ENCODE measurements at places on chromosomes 6 and 20.

- DNase-seq: no peak
These were observed 4.5 kb downstream of the SNAI1 start for GRCh38 chr20:49987015-49987867.

GRCh38 chr6:112683106-112683505 lies 336.0 kb downstream of the RFPL4B start:
- no peak for DNase-seq

DNA sequence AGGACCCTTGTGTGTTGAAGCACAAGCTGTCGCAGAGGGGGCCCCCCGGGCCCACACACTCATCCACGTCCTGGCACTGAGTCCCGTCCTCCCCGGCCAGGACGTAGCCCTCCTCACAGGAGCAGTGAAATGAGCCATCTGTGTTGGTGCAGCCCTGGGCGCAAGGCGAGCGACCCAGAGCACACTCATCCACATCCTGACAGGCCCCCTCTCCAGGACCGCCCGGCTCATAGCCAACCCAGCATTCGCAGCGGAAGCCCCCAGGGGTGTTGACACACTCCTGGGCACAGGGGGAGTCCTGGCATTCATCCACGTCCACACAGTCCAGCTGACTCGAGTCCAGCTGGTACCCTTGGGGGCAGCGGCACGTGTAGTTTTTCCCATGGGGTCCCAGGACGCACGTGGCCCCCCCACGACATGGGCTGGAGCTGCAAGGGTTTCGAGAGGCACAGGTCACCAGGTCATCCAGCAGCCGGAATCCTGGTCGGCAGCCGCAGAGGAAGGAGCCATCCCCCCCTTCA lies 1.2 kb downstream of the CD93 start:
- no peak for DNase-seq

DNA sequence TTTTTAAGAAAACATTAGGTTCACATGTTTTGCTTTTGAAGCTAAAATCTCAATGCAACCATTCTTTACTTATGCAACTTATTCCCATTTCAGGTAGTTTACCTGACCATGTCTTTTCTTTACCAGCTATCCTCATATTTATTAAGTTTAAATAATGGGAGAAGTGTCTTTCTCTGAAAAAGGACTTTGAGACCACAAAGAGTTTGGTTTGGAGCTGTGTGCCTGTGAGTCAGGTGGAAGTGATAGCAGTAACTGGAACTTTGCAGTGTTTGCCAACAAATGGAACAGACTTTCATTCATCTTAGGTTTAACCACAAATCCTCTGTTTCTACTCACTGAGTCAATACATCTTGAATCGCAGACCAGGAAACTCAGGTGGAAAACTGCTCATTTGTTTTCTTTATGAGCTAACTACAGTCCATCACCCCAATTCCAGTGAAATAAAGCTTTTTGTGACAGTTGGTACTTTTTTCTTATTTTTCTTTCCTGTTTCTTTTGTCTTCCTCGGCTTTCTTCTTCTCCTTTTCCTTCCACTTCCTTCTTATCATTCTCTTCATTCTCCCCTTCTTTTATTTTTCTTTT lies 148.3 kb upstream of the RIN2 start:
- no peak for DNase-seq

DNA sequence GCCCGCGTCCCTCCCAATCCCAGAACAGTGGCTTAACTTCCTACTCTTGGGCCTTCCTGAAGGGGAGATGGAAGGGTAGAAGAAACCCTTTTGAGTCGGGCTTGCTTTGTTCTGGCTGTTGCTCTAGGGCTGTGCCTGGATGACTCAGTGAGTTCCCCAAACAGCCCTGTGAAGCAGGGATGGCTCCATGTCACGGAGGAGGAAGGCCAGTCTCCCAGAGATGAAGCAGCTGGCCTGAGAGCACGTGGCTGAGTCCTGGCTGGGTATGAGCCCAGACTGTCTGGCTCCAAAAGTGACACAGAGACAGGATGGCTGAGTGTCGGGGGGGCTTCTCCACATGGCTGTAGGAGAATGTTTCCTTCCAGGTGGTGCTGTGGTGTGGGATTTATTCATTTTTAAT lies 4.6 kb downstream of the SYTL3 start:
- peak; percentile 85 for DNase-seq

- no peak for DNase-seq
These were observed 340.0 kb upstream of the JAG1 start for GRCh38 chr20:11013801-11014200.

DNA sequence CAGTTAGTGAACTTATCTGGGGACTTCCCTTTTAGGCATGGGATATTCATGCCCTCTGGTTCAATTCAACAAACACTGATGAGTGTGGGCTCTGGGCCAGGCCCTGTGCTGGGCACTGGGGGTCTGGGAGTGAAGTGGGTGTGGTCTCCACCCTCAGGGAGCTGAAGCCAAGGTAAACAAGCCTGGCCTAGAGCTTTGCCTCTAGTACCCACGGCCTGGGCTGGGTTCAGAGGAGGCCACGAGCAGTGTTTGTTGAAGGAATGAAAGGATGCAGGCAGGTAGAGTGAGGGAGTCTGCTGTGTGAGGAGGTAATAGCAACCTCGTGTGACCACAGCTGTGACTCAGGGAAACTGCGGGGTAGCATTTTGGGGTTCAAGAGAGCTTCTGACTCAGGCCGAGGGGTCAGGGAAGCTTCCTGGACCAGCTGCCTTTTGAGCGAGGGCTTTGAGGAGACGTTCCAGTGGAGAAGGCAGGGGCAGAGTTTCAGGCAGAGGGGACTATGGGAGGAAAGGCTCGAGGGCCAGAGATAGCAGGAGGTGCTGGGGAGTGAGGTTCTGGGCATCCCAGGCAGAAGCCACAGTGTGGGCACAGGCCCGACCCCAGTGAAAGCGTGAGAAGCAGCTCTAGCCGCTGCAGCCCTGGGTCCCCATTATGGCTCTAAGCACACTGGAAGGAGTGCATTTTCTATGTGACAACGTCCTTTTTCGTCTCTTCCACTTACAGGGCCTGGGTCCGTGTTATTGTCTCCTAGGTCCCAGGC lies 5.6 kb downstream of the MYLK2 start:
- no peak for DNase-seq

DNA sequence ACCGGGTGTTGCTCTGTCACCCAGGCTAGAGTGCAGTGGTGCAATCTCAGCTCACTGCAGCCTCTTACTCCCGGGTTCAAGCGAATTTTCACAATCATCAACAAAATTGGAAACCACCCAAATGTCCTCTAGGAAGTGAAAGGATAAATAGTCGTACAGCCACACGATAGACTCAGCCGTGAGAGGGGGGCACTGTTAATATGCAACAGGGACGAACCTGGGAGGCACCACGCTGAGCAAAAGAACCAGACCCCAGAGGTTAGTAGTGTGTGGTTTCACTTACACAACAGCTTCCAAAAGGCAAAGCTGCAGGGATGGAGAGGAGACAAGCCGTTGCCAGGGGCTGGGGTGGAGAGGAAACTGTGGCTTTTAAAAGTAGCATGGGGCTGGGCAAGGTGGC lies 30.1 kb upstream of the NTSR1 start:
- no peak for DNase-seq

- no peak for DNase-seq
These were observed 64.9 kb upstream of the CITED2 start for GRCh38 chr6:139439349-139439748.

- no peak for DNase-seq
These were observed 89.4 kb downstream of the SLC24A3 start for GRCh38 chr20:19301843-19302242.

GRCh38 chr6:138101946-138102731 lies 5.1 kb downstream of the PERP start:
- DNase-seq: no peak

DNA sequence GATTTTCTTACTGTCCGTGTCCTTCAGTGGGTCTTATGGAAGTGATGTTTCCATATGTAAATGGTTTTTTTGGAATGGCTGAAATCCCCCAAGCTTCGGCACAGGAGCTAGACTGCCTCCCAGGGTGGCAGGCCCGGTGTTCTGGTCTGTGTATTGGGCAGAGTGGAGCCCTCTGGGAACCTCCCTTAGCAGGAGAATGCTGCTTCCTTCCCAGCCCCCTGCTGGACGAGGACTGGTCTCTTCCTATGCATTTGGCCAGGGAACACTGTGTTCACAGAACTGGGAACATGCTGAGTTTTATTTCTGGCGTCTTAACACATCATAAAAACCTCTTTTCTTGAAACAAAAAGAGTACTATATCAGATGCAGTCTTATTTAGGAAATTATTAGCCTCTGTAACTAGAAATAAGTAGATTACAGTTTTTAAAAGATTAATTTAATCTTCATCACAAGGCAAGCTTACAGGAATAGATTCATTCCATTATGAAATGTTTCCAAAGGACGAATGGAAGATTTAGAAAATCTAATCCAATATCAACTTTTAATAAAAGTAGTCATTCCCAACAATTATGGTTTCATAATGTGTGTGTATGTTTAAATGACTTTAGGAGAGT lies 56.6 kb downstream of the SYTL3 start:
- peak; percentile 64 for DNase-seq

DNA sequence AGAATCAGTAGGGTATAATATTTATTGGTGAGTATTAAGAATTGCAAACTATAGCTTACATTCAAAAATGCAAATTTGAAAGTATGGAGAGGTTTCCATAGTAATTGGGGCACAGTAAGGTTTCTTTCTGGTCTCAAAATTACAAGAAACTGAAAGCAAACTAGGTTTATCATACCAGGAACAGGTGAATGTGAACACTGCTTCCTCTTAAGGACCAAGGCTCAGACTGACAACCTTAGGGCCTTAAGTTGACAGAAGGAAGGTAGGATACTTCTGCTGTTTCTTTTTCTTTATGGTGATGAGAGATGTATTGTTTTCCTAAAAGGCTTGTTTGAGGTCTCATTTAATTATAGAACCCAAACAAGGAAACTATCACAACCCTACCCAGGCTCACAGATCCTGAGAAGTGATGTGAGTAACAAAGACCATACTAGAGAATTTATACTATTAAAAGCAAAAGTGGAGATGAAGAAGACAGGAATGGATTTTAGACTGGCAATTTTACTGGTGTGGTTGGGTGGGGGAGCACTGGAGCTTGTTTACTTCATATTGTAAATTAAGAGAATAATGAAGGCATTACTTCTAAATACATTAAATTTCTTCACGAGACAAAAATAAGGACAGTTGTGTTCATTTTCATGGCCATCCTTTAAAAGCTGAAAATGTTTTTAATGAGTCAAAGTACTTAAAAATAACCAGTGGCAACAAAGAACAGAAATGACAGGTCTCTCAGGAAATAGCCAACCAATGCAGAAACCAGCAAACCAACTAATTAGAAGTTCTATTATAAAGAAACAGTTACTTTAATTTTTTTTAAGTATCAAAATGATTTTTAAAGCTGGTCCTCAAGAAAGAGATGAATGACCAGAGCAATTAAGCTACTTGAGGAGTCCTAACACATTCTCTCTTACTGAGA lies 21.3 kb downstream of the STAU1 start:
- no peak for DNase-seq

DNA sequence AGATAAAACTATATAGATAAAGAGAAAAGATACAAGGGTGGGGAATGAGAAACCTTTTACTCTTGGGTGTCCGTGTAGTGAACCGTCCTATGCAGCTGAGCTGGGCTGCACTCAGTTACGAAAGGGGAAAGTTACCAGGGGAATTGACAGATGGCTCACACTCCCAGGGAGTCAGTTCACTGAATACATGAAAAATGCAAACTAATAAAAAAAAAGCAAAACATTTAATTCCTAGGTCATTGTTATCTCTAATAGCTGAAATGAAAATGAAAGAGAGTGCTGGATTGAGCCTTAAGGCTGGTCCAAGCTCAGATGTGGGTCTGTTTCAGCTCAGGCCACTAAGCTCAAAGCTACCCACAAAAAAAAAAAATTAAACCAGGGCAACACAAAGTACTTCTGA lies 138.0 kb downstream of the THBS2 start:
- no peak for DNase-seq

GRCh38 chr6:38018755-38019165 lies 199.2 kb downstream of the ZFAND3 start:
- no peak for DNase-seq

DNA sequence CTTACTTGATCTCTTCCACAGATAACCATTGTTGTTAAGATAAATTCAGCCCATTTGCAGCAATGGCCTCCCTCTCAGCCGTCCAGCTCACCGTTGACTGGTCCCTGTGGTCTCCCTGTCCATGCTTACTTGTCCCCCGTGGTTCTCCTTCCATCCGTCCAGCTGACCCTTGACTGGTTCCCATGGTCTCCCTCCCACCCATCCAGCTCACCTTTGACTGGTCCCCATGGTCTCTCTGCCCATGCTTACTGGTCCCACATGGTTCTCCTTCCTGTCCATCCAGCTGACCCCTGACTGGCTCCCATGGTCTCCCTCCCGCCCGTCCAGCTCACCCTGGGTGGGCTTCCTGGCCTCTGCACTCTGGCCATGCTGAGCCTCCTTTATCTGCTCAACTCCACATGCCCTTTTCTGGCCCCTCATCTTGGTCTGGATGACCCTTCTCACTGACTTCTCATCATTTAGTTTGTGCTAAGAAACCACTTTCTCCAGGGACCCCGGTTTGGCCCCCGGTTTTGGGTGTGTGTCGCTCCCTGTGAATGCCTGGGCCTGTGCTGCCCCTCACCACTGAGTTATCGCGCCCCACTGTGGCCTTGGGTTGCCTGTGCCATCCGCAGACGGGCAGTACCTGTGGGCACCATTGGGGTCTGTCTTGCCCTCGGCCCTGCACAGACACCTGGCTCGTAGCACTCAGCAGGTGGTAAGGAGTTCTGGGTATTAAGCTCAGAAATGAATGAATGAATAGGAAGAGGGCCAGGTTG lies 146.4 kb downstream of the ERMARD start:
- DNase-seq: no peak

DNA sequence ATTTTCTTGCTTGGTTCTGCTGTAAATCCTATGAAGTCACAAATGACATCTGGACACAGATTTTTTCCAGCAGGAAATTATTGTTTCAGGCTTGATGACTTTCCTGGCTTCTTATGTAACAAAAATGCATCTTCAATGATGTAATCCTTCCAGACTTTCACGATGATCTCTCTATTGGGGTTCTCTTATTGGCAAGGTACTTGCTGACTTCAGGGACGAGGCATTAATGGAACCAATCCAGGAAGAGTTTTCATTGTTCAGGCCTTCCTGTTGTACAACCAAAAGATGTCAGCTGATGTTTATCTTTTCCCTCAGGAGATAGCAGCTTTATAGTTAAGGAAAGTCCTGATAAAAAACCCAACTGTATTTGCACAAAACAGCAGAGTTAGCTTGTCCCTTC lies 118.5 kb upstream of the MMS22L start:
- no peak for DNase-seq

- DNase-seq: no peak
These were observed 59.6 kb upstream of the SDHAF4 start for GRCh38 chr6:70507161-70507560.

GRCh38 chr20:4811661-4812181 lies 90.0 kb downstream of the PRND start:
- DNase-seq: no peak

GRCh38 chr6:21947731-21948386 lies 349.0 kb downstream of the PRL start:
- DNase-seq: no peak

DNA sequence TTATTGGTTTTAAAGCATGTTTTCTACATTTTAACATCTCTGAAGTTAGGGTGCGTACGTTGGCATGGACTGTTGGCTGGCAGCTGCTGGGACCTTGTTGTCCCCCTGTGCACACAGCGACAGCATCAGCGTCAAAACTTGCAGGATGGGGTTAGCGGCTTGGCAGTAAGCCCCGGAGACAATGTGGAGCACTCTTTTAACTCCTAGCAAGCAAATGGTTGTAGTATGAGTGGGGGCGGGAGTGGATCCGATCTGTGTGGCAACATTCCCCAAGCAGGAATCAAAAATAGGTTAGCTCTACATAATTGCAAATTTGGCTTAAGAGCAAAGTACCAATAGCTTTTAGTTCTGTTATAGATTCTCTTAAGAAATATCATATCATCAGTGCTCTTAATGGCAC lies 70.1 kb downstream of the NRN1 start:
- no peak for DNase-seq

Data from BE2C (cell line).